Stimulated activated CD4-positive, alpha-beta T cell treated with anti-CD3 and anti-CD28 coated beads, Interleukin-1b, Interleukin-23, amount 100 ng/mL, for 1 hour (primary cell): ENCODE measurements at places on chromosomes 2 and 18.
A peak's percentile ranks its signal among the peaks of the same experiment; 100 is the strongest.

DNA sequence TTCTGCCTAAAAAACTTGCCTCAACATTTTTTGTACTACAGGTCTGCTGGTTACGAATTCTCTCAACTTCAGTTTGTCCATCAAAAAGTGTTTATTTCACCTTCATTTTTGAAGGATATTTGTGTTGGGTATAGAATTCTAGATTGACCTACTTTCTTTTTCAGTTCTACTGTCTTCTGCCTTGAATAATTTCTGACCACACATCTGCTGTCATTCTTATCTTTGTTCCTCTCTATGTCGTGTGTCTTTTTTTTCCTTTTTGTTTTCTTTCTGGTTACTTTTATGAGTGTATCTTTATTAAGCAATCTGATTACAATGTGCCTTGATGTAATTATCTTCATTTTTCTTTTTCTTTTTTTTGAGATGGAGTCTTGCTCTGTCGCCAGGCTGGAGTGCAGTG lies 25.3 kb downstream of the ADCY3 start:
- DNase-seq: no peak

DNA sequence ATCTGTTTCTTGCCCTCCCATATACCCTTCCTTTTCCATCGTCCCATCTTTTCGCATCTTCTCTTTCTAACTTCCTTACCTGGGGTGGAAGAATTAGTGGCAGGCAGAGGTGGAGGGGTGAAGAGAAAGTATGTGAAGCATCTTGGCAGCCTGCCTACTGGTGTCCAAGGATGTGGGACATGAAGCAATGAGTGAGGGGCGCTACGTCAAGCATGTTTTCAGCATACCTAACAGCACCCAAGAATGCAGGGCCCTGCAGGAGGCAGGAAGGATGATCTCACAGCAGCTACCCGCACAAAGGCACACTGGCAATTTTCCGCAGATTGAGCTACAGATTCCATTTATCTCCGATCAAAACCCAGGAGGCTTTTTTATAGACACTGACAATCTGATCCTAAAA lies 42.2 kb downstream of the METTL4 start:
- no peak for DNase-seq

DNA sequence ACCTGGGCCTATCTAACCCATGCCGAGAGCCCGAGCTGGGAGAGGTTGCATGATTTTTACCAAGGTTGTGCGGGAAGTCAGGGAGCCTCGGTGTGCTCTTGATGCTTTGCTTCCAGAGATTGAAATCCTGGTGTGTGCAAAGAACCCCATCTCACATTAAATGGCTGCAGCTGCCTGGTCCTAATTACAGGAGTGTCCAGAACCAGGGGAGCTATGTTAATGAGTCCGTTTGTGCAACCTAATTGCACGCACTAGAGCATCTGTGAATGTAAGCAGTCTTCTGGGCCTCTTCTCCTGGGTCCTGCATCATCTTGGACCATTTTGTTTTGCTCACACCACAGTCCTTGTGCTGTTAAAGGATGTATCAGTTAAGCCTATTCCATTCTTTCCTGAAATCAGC lies 263.8 kb downstream of the AGAP1 start:
- no peak for DNase-seq

DNA sequence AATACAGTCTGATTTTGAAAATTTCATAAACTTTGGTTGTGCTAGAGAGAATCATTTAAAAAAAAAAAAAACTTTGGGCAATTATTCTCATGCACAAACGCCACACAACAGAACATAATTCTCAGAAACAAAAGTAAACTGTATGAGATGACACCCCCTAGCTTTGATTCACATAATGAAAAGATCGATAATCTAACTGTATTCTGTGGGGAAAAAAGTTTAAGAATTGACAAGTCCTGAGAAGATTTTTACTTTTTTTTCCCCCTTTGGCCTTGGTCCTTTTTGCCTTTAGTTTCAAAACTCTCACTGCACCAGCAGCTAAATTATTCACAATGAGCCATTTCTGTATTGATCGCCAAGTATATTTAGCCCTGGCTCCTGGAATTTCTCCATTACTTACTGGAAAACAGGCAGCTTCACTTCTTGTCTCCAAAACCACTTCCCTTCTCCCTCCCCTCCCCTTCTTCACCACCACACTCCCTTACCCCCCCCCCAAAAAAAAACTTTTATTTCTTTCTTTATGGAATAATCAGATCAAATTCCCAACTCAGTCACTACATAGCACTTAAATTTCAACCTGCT lies 2.0 kb downstream of the IKZF2 start:
- no peak for DNase-seq

DNA sequence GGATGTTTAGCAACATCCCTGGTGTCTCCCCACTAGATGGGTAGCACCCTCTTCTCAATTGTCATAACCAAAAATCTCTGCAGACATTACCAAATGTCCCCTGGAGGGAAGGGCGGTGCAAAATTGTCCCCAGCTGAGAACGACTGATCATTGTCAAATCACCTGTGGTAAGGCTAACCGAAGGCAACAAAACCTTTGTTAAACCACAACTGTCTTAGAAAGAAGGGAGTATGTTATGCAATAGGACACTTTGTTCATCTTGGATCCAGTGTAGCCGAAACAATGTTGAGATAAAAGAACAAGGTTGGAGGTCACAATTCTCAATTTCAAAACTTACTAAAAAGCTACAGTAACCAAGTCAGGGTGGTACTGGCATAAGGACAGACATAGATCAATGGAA lies 50.3 kb upstream of the ST3GAL5 start:
- no peak for DNase-seq

DNA sequence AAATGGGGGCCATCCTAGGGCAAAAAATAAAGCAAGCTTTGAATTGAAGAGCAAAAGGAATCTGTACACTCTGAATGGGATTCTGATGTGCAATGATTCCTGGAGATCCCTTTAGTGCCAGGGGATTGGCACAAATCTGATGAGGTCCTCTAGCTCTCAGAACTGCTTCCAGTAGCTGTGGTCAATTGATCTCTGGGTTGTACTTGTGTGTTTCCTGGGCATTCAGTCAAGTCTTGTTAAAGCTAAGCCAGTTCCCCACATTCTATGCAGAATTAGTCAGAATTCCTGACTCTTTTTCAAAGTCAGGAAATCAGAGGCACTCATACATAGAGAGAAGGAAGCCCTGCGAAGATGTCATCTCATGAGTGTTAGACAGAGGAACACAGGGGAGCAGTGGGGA lies 161.3 kb downstream of the DNER start:
- DNase-seq: no peak

GRCh38 chr2:144580521-144581161 lies 60.7 kb upstream of the ZEB2 start:
- DNase-seq: no peak

DNA sequence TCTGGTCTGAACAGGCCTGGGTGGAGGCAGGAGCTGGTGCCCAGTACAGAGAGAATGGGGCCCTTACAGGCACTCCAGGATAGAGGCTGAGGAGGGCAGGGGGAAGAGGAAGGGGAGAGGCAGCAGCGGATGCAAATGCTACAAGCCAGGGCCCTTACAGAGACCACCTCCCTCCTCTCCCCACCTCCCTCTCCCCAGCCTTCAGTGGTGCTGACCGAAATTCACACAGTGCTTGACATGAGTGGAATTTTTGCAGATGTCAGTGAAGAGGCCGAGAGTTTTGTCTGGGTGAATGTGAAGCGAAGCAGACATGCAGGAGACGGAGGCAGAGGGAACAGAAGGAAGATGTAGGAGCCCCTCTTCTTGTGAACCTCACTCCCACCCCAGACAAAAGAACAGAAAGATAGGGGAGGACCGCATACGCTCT lies 31.9 kb downstream of the CIB4 start:
- no peak for DNase-seq

GRCh38 chr2:68103709-68104055 lies 40.9 kb upstream of the C1D start:
- no peak for DNase-seq

DNA sequence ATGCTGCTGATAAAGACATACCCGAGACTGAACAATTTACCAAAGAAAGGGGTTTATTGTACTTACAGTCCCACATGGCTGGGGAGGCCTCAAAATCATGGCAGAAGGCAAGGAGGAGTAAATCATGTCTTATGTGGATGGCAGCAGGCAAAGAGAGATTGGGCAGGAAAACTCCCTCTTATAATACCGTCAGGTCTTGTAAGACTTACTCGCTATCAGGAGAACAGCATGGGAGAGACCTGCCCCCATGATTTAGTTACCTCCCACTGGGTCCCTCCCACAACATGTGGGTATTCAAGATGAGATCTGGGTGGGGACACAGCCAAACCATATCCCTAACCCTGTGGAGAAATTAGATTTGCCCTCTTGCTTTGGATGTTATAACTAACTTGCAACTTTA lies 1068.0 kb upstream of the ZEB2 start:
- DNase-seq: no peak

DNA sequence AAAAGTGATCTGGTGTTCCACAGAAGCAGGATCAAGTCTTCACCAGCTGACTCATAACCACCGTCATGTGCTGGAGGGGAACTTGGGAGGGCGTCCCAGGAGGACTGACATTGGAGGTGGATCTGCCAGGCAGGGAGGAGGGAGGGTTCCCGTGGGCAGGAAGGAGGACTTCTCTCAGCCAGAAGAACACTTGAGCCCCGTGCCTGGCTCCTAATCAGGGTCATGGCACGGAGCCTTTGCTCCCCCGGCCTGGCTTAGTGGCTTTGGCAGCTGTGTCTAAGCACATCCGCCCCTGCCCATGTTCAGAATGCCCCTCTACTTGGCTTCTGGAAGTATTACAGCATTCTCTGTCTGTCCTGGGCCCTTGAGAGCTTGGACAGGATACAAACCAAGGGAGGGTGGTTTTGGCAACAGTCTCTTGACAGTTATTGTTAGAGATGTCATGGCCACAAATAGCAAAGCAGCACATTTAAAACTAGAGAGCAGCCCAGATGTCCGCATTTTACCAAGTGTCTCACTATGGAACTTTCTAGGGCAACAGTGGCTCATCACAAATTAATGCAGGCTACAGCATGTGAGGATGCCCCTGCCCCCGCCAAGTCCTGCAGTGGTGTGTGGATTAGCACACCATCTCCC lies 11.5 kb downstream of the PPP1R7 start:
- DNase-seq: no peak

- no peak for DNase-seq
Observed at GRCh38 chr18:69708844-69709243, 238.8 kb downstream of the CD226 start.

DNA sequence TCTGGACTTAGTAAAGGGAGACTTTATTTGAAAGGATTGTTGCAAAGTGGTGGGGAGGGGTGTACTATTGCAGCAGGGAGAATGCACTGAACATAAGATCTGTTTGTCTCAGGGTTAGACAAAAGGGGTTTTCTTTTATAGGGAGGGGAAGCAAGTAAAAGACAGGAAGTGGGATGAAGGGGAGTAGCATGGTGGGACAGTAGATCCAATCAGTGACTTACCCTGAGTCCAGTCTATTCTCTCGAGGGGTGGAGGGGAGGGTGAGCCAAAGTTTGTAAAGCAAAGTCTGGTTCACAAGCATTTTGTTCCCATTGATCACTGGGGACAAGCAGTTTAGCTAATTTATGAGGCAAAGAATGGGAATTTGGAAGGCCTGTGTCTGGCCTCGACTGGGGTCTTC lies 35.0 kb upstream of the CYP27C1 start:
- no peak for DNase-seq

- no peak for DNase-seq
Observed at GRCh38 chr2:11784280-11784679, 37.8 kb downstream of the LPIN1 start.

DNA sequence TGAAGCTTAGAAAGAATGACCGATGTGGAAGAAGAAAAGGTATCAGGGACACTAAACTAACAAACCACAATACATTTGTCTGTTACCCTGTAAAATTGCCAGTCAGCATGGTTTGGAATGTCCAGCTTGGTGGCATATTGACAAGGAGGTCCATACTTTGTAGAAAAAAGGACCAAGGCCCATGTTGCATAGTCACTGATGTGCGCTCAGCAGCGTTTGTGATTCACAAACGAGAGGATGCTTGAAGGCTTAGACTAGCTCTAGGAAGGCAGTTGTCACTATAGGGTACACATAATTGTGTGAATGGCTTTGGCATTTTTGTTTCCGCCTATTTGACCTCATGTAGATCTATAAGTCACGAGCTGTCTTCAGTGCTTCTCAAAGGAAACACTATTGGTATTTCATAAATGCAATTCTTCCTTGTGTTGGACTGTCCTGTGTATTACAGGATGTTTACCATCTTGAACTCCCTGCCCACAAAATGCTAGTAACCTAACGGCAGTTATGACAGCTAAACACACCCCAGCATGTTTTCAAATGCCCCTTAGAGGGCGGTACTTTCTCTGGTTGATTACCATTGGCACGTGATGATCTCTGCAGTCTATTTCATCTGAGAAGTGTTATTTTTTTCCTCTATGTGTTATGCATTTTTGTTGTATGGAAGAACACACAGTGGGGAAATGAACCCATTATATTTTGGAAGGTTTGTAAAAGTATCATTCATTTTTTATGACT lies 304.2 kb downstream of the CYRIA start:
- DNase-seq: no peak

GRCh38 chr2:134718817-134719814 lies at the start of gene TMEM163:
TSS of gene TMEM163 (minus strand) at chr2:134719000.
- no peak for DNase-seq

- DNase-seq: no peak
Observed at GRCh38 chr2:61368687-61369665, 101.9 kb downstream of the USP34 start.

DNA sequence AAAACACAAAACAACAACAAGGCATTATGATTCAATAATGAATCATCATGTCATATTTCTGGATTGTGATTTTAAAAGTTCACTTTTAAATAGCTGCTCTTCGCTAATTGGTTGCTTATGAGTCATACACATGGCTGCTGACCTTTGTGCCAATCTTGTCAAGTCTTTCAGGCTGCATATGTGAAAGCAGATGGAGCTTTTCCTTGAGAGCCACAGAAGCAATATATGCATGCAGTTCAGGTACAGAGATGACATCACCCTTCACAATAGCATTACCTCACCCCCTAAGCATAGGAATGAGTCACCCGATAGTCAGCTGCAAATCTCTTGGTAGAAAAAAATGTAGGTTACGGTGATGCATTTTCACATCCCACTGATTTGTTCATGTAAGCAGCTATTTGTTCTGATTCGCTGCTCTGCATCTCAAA lies 27.2 kb downstream of the EIF2AK3 start:
- DNase-seq: peak; percentile 12
